ENCODE measurements at places on chromosomes 6 and 20. TPM values are rescaled to one million over a fixed set of nuclear protein-coding genes. Genes with fewer than 3 reads are reported as not detected.

DNA sequence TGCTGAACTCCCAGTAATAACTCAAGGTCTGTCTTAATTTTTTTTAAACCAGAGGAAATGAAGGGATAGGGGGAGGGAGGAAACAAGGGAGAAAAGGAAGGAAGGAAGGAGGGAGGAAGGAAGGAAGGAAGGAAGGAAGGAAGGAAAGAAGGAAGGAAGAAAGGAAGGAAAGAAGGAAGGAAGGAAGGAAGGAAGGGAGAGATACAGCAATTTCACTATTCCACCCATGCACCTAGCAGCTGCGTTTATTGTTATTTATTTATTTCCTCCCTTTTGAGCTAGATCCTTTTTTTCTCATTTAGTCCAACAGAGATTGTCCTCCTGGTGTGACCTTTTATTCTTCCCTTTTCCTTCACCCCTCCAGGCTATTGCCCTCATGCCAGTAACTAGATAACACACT, 97.6 kb downstream of the PKHD1 start:
- DNase-seq, result no peak

DNA sequence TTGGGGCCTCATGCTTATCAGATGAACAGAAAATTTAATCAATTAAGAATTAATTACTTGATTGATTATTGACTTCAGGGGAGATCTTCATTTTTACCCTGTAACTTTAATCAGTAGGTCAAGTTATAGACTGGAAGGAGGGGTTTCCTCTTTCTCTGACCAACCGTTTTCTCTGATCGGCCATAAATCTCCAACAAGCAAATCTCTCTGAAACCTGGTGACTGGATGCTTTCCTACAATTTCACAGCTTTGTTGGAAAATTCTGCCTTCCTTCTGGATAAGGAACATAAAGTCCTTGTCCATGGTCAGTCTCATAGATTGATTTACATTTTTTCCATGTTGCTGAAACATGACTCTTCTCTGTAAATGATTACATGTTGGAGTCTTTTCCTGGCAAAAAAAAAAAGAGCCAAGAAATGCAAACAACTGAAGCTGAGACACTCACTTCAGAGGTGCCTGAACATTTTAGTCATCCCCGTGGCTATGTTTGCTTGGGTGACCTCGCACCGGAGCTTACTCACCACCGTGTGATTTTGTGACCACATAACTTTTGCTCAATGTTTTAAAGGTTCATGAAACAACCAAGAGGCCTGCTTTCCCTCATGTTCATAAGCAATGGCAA, 31.0 kb downstream of the IRF4 start:
- DNase-seq, result peak; percentile 92

ZNF165 gene
- 0.48 TPM for total RNA-seq

CRYBG1 gene
- total RNA-seq, result 1.4 TPM

CST7 gene
- 0.25 TPM for total RNA-seq
